ENCODE measurements at places on chromosomes 16 and 17.

- DNase-seq: no peak
These were observed 163.6 kb upstream of the C17orf78 start for GRCh38 chr17:37212179-37212578.

GRCh38 chr16:3004319-3004718, 8.4 kb upstream of the CLDN9 start:
- DNase-seq: no peak

GRCh38 chr17:72614476-72614870, 478.0 kb downstream of the SLC39A11 start:
- no peak for DNase-seq

DNA sequence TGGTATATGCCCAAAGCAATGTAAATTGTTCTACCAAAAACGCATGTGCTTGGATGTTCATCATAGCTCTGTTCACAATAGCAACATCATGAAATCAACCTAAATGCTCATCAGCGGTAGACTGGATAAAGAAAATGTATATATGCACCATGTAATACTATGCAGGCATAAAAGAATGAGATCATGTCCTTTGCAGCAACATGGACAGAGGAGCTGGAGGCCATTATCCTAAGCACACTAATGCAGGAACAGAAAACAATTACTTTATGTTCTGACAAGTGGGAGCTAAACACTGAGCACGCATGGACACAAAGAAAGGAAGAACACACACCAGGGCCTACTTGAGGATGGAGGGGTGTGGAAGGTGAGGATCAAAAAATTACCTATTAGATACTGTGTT, 33.7 kb downstream of the TANC2 start:
- no peak for DNase-seq

GRCh38 chr17:32659419-32659842, 172.6 kb downstream of the CDK5R1 start:
- DNase-seq: peak; percentile 82

DNA sequence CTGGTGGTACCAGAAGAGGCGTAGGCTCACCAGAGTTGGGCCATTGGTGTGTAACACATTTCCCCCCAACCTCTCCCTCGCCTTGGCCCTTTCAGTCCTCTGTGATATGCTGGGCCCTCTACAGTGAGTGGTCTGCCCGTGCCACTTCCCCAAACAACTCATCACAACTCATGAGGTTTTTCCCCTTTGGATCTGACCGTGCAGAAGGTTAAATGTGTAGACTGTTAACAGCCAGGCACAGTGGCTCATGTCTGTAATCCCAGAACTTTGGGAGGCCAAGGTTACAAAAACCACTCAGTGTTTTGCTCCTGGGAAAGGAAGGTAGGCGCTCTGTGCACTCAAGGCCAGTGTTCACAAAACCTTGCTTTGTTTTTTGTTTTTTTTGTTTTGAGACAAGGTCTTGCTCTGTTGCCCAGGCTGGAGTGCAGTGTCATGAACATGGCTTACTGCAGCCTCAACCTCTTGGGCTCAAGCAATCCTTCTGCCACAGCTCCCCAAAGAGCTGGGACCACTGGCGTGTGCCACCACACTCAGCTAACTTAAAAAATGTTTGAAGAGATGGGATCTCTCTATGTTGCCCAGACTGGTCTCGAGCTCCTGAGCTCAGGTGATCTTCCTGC, 11.3 kb upstream of the CYB5B start:
- no peak for DNase-seq

DNA sequence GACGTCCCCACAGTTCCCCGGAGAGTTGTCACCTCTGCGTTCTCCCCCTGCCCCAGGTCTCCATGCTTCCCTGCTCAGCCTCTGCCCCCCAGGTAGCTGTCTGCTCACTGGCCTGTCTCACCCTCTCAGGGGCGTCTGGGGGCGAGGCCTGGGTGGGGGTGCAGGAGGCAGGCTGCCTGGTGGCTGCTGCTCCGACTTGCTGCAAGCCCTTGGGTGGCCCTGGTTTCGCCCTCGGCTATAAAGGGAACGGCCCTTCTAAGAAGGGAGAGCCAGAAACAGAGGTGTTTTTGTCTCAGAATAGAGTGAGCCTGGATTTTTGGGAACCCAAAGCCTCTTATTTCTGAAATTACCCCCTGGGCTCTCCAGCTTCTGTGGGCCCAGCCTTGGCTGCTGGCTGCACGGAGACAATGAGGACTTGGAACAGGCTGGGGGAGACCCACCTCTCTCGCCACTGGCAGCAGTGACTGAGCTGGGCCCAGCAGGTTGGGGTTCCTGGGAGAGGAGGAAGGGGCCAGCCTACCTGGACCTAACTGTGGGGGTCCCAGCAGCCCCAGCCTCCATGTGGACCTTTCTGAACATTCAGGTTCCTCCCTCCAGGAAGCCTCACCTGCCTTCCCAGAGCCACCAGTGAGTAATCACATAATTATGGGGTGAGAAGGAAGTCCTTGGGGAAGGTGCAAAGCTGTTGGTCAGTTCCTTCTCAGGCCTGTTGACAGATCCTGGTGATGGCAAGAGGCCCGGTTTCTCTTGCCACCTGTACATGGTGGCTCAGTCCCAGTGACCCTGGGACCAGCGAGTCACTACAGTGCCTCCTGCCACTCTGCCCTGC, 15.5 kb upstream of the SPNS2 start:
- no peak for DNase-seq

- no peak for DNase-seq
These were observed 29.5 kb downstream of the MBTD1 start for GRCh38 chr17:51230306-51230705.

DNA sequence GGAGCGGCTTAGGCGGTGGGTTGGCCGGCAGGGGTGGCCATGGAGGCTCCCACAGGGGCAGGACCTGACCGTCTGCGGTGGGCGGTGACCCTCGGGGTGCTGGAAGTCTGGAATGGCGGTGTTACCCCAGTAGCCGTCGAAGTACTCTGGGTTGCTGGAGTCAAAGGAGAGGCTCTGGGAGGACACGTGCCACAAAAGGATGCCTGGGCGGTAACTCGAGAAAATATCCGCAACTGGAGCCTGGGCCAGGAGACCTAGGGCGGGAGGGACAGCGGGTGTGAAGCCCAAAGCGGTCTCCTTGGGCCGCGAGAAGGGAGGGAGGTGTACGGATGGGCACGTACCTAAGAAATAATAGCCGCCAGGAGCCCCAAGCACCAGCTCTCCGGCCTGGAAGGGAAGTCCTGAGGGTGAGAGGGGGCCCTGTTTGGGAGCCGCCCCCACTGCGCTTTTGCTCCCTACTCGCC, 4.6 kb downstream of the ITGA2B start:
- no peak for DNase-seq

GRCh38 chr17:38609280-38610031, 3.7 kb upstream of the SRCIN1 start:
- no peak for DNase-seq

DNA sequence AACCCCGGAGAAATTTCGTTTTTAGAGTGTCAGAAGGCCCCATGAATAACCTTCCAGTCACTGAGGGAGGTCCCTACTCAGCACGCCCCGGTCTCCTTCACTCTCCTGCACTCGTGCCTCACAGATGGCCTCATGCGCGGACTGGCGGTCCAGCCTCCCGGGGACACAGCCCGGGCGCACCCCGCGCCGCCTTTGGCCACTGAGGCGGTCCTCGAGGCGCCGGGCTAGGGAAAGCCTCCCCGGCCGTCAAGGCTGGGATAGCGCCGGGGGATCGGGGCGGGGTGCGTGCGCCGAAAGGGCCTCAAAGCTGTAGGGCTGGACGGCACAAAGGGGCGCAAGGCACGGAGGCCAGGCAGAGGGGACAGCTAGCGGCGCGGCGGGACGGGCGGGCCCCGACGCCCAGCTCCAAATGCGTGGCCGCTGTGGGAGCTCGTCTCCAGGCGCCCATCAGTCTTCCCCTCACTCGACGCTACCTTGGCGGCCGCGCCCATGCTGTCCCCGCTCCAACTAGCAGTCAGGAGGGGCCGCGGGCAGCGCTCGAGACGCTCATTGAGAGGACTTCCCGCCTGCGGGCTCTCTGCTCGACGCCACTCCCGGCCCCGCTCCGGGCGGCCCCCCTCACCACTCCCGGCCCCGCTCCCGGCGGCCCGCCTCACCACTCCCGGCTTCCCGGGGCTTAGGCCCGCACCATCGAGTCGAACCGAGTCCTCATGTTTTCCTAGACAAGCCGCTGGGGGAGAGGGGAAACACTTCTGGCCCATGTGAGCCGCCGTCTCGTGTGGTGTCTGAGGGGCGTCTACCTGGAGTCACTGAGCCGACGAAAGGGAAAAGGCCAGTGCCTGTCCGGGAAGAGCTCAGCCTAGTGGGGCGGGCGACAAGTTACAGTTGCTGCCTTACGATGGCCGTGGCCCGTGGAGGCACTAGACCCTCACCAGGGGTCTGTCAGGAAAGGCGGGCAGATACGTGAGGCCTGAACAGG, at the start of gene USP6:
TSS of gene USP6 (plus strand) at position 360 of the 979 bp plus-strand sequence. CDS start 14,336 bp downstream, outside the sequence.
- no peak for DNase-seq

DNA sequence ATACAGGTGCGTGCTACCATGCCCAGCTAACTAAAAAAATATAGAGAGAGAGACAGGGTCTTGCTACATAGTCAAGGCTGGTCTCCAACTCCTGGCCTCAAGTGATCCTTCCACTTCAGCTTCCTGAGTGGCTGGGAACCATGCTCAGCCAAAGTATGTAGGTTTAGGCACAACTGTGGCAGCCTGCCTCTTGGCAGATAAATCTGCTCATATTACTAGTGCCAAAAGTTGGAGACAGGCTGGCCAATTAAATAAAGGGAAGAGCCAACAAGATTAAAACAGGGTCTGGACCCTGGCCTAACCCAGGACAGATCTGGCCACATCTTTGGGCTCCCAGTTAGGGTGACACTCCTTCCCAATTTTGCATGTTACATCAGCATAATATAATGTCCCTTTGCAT, 151.7 kb downstream of the CBLN1 start:
- no peak for DNase-seq

DNA sequence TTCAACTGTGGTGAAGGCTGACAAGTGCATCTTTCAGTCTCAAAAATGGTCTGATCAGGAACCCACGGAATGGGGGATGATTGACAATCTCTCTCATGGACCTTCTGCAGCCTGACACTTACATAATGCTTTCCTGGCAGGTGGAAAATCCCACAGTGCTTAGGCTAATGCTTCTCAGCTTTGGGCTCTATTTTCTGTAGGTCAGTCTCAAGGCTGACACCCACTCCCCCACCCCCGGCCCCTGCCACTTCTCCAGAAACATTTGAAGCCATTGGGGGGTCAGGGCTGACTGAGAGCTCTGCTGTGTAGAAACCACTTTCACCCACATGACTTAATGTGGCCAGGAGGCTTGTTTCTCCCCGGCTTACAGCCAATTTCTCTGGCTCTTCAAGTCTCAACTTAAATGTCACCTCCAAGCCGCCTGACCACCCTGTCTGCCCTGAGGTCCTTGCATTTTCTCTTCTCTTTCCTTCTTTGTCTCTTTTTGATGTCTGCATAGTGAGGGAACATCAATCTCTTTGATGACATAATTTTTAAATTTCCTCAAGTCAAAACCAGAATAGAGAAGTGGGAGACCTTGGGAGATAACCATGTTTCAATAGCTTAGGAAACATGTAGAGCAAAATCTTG, 16.7 kb upstream of the IRF8 start:
- no peak for DNase-seq

GRCh38 chr17:58120195-58120822, 27.9 kb upstream of the OR4D1 start:
- DNase-seq: peak; percentile 25

DNA sequence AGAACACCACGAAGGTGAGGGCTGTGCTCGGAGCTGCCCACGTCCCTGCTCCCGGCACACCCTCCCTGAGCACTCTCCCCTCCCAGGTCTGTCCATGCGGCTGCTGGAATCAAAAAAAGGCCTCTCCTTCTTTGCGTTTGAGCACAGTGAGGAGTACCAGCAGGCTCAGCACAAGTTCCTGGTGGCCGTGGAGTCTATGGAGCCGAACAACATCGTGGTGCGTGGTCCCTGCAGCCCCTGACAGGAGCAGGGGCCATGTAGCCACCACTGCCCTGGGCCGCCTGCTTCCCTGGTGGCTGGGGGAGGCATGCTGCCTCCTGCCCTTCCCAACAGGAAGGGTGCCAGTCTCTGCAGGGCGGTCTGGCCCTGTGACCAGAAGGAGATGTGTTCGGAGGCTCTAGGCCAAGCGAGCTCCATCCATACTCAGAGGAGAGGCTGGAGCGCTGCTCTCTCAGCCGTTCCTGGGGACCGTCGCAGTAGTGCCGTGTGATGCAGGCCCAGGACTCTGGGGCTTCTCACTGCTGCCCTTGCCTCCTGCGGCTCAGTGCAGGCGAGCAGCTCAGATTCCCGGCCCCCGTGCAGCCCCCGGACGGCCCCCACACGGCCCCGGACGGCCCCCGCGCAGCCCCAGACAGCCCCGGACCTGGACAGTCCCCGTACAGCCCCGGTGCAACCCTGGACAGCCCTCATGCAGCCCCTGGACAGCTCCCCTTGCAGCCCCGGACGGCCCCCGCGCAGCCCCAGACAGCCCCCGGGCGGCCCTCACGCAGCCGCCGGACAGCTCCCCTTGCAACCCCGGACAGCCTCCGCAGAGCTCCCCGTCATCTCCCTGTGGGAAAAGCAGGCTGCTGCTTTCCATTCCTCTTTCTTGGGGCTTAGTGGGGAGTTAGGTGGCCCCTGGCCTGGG, 20.5 kb downstream of the TCF25 start:
- DNase-seq: no peak

DNA sequence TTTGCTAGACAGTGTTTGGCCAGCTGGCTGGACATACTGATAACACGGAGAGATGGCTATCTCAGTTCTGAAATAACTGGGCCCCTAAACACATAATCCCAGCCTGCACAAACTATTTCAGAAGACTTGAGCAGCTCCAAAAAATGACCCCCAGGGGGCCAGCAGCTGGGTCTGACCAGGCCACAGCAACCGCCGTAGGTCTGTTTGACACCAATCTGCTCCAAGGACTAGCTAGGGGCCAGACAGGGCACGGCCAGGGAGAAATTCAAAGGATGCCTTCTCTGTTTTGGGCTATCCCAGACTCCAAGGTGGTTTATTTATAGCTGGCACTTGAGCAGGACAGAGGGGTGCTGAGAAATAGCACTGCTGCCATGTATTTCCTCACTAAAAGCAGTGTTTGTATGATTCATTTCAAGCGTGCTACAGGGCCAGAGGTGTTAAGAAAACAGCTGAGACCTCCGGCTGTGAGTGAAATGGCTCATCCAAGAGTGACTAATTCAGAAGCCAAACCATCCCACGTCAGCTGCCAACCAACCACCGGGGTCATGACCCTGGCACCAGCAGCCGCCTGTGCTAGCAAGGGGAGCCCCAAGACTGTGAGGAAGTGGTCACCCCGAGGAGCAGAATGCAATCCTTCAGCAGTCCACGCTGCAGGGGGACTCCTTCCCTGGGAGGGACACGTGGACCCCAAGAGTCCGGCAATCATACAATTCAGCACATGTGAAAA, 5.7 kb downstream of the GGA2 start:
- peak; percentile 79 for DNase-seq

GRCh38 chr17:46896991-46897390, 26.0 kb upstream of the GOSR2 start:
- DNase-seq: no peak

GRCh38 chr16:58497468-58497867, 2.5 kb upstream of the NDRG4 start:
- no peak for DNase-seq

GRCh38 chr16:576823-577201, 7.0 kb downstream of the PIGQ start:
- DNase-seq: no peak
